Stimulated activated CD4-positive, alpha-beta T cell treated with anti-CD3 and anti-CD28 coated beads, Interleukin-2, amount 100 ng/mL, for 4 hours (primary cell): ENCODE measurements at places on chromosomes 6 and 20.

DNA sequence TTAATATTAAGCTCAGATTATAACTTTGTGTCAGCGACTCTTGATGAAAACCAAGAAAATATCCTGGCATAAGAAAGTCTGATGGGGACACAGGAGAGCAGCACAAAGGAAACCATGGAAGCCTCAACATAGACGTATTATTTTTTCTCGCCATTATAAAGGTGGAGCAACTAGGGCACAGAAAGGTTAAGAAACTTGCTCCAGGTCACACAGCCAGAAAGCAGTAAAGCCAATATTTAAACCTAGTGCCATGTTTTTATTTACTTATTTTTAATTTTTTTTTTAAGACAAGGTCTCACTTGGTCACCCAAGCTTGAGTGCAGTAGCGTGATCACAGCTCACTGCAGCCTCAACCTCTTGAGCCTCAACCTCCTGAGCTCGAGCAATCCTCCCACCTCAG is 259.3 kb downstream of the PREX1 start:
- no peak for DNase-seq

DNA sequence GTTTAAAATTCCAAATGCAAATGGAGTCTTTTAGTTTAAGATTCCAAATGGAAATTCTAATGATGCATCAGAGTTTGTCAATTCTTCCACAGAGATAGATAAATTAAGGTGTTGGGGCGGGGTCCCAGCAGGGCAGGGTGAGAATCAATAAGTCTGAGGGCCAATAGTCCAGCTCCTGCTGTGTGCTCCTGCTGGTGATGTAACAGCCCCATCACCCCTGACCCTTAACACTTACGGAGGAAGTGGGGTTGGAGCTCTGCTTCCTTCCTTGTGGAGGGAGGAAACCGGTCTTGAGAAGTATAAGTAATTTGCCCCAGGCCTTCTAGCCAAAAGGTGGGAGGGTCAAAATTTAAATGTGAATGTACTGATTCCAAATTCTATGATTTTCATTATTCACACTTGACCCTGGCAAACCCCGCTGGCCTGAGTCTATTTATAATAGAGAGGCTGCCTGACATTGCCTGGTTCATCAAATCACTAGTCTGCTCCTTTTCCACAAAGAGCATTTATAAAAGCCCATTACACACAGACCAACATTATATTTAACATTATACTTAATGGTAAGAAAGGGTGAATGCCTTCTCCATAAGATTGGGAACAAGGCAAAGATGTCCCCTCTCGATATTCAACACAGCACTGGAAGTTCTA is 17.2 kb downstream of the ZBTB2 start:
- DNase-seq: no peak

DNA sequence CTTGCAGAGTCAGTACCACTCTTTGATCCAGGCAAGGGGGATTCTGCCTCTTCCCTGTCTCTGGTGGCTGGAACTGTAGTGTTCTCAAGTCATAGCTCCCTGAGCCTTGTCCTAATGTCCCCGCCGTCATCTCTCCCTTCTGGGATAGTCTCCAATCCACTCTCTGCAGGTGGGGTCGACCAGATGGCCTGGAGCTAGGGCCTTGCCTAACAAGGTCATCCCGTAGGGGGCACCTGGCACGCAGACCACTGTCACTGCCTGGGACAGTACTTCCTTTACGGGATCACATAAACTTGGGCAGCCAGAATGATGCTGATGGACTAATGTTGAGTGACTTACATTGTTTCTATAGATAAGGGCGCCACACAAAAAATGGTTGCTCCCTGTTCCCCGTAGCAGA is 118.9 kb upstream of the SLC22A23 start:
- no peak for DNase-seq

GRCh38 chr20:44370639-44371218 is 15.2 kb downstream of the HNF4A start:
- no peak for DNase-seq

DNA sequence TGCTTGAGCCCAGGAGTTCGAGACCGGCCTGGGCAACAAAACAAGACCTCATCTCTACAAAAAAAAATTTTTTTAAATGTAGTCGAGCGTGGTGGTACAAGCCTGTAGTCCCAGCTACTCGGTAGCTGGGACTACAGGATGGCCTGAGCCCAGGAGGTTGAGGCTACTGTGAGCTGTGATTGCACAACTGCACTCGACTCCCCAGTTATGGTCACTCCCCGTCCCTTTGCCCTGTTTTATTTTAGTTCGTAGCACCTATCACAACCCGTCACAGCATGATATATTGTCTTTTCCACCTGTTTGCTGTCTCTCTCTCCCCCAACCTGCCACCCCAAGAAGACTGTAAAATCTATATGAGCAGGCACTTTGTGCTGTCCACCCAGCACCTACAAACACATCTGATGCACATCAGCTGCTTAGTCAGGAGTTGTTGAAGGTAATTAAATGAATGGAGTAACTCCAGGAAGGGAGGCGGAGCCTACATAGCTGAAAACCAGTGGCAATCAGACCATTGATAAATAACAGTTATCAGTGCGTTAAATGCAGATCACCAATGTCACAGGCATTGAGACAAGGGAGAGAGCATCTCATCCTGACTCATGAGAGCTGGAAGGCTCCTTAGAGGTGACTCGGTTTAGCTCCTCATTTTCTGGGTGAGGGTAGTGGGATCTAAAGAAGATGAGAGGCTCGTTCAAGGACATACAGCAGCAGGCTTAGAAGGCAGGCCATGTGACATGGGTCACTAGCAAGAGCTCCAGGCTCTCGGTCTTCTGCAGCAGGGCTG is 14.4 kb upstream of the XRN2 start:
- no peak for DNase-seq

DNA sequence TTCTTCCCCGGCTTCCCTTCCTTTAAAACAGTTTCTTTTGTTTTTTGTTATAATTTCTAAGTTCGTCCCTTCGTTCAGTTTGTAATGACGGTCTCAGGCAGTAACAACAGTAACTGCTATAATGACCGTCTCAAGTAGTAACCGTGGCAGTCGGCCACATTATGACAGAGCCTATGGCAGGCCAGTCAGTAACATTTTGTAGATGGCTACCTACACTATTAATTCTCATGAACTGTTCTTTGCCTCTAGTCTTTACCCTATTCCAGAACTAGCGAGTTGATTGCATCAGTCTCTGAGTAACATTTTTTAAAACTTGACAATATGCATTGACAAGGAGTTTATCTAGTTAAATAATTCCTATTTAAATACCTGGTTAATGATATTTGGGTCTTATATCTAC is 43.0 kb upstream of the ADGRG6 start:
- no peak for DNase-seq

- DNase-seq: no peak
These were observed at the start of gene RIPPLY2 for GRCh38 chr6:83853178-83854000. RIPPLY2 (plus strand) TSS chr6:83853360; CDS start chr6:83853417, 57 bp downstream.

- no peak for DNase-seq
These were observed 158.3 kb downstream of the TMEM242 start for GRCh38 chr6:157164972-157165371.

DNA sequence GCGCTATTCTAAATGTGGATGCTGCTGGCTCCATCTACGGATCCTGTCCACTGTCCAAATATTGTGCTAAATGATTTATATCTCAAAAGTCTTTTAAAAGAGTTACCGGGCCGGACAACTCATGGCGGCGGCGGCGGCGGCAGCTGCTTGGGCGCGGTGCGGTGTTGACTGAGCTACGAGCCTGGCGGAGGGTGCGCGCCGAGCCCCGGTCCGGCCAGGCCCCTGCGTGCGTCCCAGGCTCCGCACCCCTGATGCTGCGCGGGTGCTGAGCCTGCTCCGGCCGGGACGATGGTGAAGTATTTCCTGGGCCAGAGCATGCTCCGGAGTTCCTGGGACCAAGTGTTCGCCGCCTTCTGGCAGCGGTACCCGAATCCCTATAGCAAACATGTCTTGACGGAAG is 303.4 kb downstream of the CENPW start:
- DNase-seq: no peak

- no peak for DNase-seq
These were observed 221.3 kb downstream of the ERMARD start for GRCh38 chr6:169972736-169973135.

DNA sequence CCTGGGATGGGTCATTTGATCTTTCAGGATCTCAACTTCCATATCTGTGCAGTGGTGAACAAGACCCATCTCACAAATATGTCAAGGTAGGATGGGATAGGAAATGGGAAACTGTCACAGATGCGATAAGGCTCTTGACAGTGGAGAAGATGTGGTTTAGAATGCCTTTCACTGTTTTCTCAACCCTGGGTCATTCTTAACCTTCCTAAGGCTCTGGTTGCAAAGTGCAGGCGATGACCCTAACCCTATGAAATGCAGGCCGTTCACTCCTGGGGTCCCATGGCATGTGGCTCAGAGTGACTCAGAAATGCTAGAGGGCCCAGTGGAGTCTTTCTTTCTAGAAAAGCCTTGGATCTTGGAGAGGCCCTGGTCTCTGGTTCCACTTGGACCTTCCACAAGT is 61.7 kb downstream of the FOXA2 start:
- DNase-seq: no peak

DNA sequence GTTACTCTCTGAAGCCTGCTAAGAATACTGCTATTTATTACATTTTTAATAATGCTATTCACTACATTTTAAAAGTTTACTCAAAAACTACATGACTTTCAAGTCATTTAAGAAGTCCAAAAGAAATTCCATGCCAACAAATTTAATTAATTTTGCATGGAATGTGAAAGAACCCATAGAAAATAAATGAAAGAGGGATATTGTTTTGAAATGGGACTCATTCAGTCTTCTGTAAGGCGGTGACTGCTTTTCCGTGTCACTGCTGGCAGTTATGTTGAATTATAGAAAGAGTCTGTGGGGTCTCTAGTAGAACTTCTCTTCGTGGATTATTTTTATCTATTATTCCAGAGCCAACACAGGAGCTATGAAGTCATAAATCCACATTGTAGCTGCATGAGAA is 211.2 kb downstream of the LAMA2 start:
- no peak for DNase-seq

DNA sequence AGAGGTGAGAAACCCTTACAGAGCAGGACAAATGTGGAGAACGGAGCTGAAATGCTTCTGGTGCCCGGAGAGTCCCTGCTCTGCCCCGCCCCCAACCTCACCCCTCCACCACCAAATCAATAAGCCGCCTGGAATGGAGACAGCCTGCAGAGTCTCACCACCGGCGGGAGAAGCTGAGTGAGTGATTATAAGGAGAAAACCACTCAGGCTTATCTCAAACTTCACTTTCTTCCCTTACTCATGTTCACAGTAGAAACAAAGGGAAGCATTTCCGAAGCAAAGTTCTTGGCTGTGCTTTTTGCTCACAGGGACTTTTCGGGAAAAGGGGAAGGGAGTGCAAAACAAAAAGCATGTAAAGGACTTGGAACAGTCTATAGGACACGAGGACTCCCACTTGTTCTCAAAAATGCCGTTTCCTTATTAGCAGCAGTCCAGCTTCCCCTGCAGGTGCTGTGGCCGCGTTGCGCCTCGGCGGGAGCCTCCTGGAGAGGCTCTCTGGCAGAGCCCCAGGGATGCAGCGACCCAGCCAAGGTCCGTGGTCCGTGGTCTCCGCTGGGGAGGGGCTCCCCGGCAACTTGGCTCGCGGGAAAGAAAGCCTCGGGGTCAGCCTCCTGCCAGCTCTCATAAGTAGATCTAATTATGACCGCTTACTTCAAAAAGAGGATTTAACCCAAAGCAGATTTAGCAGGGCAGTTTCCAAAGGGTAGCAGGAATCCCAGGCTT is 64.8 kb upstream of the TMEM30A start:
- DNase-seq: no peak

DNA sequence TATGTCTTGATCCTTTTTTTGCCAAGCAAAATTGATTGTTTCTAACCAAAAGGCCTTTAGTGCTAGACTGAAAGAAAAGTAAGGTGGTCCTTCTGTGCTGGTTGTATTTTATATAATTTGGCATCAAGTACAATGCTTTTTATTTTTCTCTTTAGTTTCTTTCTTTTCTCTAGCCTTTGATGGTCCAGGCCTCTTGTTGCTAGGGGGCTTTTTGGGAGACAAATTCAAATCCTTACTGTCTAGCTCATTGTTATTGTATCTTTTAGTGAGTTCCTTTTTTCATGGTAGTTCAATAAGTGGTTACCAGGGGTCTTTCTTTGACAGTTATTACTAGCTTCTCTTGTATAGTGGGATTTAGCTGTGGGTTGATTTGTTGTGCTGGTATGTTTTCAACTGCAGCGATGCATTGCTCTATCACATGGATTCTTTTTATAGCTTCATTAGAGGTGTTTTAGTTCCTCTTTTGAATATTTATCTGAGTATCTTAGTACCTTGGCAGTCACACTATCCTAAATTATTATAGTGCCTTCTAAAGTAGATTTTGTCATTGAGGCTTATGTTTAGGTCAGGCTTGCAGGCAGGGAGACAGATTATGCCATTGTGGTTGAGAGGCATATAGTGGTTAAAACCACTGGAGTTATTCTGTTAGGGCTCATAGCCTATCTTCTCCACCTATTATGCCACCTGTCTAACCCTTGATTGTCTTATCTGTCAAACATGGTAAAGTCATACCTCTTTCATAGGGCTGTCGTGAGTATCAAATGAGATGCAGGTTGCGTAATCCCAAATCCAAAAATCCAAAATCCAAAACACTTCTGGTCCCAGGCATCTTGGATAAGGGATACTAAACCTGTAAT is 49.5 kb downstream of the KCNS1 start:
- DNase-seq: no peak

- no peak for DNase-seq
These were observed 1005.3 kb upstream of the EPHA7 start for GRCh38 chr6:94424692-94425091.

- no peak for DNase-seq
These were observed 56.9 kb upstream of the ENPP4 start for GRCh38 chr6:46072866-46073265.

DNA sequence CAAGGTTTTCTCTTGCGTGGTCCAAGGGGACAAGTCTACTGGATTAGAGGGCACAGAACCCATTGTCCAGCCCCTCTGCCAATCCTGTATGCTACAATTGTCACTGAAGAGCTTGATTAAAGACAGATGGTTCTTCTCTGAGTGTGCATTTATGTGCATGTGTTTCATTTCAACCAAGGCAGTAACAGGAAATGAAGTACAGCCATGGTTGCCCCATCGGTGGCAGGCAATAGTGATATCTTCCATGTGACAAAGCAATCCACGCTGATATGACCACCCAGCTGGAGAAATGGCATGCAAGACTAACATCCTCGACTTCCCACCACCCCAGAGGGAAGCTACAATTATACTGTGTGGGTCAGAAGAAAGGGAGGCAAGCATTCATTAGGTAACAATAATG is 85.5 kb downstream of the UNC5CL start:
- DNase-seq: no peak

DNA sequence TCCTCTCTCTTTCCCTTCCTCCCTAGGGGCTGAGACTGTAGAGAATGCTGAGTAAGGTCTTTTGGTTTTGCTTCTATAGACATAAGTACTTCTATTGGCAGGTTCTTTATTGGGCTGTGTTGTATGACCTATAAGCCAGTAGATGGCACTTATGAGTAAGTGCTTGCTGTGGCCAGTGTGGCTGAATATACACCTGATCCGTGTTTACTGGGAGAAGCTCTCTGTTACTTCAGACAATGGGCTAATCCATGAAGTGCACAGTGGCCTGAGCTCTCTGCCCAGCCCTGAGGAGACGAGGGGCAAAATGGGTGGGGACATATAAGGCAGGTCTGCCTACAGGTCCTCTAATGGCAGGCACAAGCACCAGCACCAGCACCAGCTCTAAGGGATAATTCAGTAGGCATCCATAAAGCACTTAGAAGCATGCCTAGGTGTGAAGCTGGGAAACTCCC is 610.3 kb downstream of the RNF144B start:
- no peak for DNase-seq
